PC-3 (cell line): ENCODE measurements at places on chromosomes 6 and 20. TPM values are rescaled to one million over a fixed set of nuclear protein-coding genes. Genes with fewer than 3 reads are reported as not detected.
A peak's percentile ranks its signal among the peaks of the same experiment; 100 is the strongest.

The TMEM30A gene
- total RNA-seq: 35.7 and 36.8 TPM in 2 replicates

The ENPP5 gene
- total RNA-seq: 0.04 TPM in 1 of 2 replicates, not detected in the other

GRCh38 chr6:136014454-136015437 is 163.2 kb downstream of the PDE7B start:
- peak; percentile 78 for DNase-seq

The DSP gene
- total RNA-seq: 54.7 and 71.6 TPM in 2 replicates

DNA sequence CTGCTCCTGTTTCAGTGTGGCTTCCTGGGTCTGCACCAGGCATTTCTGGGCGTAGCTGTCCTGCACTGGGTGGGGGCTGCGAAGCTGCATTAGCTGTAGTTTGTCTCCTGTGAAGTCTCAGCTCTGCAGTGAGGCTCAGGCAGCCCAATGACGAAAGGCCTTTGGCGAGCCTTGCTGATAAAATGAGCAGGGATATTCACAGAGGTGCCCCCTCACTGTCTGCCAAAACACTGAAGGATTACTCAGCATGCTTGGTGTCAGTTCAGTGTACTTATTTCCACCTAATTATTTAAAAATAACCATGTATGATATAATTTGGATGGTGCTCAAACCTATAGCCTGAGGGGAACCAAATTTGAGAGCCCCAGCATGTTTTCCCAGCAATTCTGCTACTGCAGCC is 73.5 kb downstream of the ECT2L start:
- DNase-seq: no peak

The PGC gene
- total RNA-seq: not detected in 2 replicates
